IPS DF 6.9 (cell line): ENCODE measurements at places on chromosomes 3 and 15.
A peak's percentile ranks its signal among the peaks of the same experiment; 100 is the strongest.

DNA sequence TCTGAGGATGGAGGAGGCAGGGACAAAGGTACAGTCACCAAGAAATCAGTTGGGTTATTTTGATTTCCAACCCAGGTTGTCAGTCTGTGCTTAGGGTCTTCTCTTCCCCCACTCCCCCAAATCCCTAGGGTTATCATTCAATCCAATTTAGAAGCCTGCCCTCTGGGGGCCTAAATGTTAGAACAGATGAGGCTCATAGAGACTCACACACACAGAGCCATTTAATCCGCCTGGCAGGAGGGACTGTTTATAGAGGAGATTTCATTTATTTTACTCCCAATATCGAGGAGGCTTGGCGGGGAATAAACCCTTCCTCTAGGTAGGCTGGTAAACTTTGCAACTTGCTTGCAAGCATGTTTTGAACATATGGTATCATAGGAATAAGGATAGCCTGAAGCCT is 52.8 kb downstream of the RHCG start:
- DNase-seq = no peak

DNA sequence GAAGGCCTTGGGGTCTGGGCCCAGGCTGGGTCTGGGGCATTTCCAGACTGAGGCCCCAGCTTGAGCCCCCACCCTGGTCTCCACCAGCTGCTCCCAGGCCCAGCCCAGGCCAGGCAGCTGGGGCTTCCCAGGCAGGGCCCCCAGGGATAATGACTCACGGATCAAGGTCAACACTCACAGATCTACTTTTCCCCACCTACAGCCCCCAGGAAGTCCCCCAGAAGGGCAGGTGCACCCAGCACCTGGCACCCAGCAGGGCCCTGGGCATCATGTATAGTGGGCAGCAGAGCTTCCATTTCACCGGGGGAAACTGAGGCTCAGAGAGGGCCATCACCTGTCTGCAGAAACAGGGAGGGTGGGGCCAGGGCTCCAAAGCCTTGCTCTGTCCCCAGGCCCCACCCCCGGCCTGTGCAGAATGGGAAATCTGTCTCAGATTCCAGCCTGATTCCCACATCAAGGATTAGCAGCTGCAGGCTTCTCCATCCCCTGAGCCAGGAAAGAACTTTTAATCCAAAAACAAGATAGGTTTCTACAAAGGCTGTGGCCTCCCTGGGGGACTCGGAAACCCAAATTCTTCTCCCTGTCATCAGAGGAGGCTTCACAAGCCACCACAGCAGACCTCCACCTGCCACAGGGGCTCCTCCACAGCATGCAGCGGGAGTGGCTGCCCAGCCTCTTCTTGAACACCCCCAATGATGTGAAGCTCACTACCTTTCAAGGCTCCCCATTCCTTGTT is 49.8 kb downstream of the IQSEC1 start:
- DNase-seq = no peak

- no peak for DNase-seq
Observed at GRCh38 chr3:109559389-109559788, 222.0 kb upstream of the DPPA4 start.

- no peak for DNase-seq
Observed at GRCh38 chr3:159806412-159806811, 182.2 kb upstream of the IL12A start.

- DNase-seq = peak; percentile 37
Observed at GRCh38 chr3:134640872-134641470, 9.9 kb downstream of the KY start.

GRCh38 chr3:163364717-163365116 is 1713.6 kb downstream of the SI start:
- DNase-seq = no peak

GRCh38 chr15:101008158-101009139 is 89.3 kb downstream of the LRRK1 start:
- peak; percentile 84 for DNase-seq

- no peak for DNase-seq
Observed at GRCh38 chr3:150069154-150069527, 98.4 kb upstream of the PFN2 start.

DNA sequence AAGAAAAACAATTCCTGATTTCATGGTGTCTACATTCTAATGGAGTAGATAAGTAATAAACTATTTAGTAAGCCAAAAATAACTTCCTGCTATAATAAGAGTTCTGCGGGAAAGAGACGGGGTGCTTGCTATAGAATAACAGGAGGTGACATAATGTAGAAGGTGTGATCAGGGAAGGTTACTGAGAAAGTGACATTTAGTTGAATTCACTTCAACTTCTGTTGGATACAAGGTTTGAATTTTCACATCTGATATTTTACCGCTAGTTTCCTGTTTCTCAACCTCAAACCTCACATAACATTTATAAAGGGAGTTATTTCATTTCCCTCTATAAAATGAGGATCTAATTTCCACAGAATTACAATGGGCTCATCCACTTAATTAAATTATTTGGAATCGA is 102.3 kb upstream of the GBE1 start:
- DNase-seq = no peak

- no peak for DNase-seq
Observed at GRCh38 chr3:125128861-125129501, 73.2 kb upstream of the HEG1 start.
